ENCODE measurements at places on chromosomes 2 and 18.
A peak's percentile ranks its signal among the peaks of the same experiment; 100 is the strongest.

- no peak for DNase-seq
Measured at GRCh38 chr18:45562567-45563479, 52.5 kb upstream of the SLC14A2 start.

DNA sequence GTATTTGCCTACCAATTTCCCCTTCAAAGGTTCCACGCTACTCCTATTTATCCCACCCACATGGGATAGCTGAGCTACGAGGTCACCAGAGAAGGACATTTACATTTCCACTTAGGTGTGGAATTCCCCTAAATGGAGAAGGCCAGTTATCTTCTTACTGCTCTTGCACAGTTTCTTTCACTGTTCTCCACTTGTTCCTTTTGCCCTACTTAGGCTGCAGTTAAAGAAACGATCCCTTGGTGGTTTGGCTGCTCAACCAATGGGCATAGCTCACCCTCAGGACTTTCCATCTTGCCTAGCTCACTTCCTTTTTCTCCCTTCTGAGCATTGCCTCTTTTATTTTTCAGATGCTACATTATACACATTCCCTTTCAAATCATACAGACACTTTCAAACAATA is 11.2 kb upstream of the NABP1 start:
- peak; percentile 82 for DNase-seq

- no peak for DNase-seq
Measured at GRCh38 chr2:64214281-64215115, 70.3 kb upstream of the PELI1 start.

GRCh38 chr2:157259386-157259785 is 1.9 kb downstream of the GALNT5 start:
- no peak for DNase-seq

DNA sequence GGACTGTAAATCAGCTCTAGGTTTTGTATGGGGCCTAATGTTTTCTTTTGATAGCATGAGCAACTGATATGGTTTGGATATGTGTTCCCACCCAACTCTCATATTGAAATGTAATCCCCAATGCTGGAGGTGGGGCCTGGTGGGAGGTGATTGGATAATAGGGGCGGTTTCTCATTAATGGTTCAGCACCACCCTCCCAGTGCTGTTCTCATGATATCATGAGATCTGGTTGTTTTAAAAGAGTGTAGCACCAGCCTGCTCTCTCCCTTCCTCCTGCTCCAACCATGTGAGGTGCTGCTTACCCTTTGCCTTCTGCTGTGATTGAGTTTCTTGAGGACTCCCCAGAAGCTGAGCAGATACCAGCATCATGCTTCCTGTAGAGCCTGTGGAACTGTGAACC is 140.2 kb upstream of the SKOR2 start:
- DNase-seq = no peak

- peak; percentile 87 for DNase-seq
Measured at GRCh38 chr2:231611273-231612108, 18.8 kb downstream of the TEX44 start.

- DNase-seq = peak; percentile 48
Measured at GRCh38 chr18:49899657-49900330, 86.5 kb upstream of the ACAA2 start.

GRCh38 chr18:2150566-2150965 is 420.7 kb downstream of the METTL4 start:
- no peak for DNase-seq

DNA sequence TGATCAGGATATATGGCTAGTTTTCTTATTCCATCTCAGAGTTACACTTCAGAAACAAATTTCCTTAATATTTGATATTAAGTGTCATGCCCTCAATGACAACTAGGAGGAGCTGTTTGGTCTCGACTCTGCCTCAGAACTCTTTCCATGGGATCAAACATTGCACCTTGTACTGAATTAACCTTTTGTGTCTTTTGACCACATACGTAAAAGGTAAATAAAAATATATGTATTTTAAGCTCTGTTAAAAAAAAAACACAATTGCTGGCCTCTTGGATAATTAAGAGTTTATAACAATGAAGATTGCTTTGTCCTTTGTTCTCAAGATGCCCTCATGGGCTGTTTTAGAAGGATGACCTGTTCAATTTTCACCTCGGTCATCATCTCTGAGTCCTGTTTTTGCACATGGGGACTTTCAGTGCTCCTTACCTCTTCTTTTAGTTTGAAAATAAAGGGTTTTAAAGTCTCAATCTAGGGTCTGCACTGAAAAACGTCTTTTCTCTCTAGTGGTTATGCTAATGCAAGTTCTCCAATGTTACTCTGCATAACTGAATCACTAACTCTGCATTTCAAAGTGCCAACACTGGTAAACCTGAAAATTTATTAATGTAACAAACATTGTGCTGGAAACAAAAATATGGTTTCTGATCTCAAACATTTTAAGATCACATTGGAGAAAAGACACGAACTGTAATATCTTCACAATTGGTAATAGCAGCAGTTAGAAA is 18.8 kb upstream of the FN1 start:
- peak; percentile 40 for DNase-seq

- DNase-seq = peak; percentile 60
Measured at GRCh38 chr18:48629730-48630324, 91.0 kb downstream of the CTIF start.

DNA sequence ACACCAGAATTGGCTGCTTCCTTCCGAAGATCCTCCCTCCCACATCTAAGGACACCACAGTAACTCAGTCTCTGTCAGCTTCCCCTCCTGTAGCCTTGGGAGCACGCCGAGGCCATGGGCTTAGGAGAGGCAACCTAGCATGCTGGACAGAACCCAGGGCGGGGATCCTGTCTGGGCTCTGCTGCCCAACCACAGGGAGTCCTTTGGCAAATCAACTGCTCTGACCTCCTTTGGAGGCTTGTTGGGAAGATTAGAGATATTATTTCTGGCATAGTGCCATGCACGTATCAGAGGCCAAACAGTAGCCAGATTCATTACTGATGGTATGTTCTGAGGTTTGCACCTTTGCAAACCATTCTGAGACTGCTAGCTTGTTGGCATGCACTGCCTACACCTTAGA is 262.7 kb upstream of the EPAS1 start:
- no peak for DNase-seq

DNA sequence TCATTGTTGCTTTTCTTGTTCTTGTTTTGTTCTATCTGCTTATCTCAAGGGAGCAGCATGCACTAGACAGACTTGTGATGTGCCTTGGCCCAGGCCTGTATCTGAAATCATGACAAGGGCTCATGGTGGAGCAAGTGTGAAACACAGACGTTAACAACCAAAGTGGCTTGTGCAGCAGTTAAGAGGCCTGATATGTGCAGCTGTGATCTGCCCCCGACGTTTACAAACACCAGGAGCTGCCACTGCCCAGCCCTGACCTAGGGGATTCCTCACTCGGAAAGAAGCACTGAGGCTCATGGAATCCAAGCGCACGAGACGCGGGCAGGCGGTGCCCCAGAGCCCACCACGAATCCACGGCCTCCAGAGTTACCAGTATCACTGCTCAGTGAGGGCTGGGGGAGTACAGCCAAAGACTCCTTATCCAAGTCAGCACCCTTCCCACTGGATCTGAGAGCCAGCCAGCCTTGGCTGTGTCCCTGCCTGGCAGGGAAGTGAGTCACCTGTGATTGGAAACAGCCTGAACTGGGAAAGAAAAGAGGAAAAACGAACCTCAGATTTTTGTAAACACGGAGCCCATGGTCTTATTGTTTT is 62.3 kb upstream of the SNTG2 start:
- DNase-seq = no peak

GRCh38 chr18:44960580-44960979 is 279.9 kb downstream of the SETBP1 start:
- DNase-seq = no peak

- no peak for DNase-seq
Measured at GRCh38 chr2:191369034-191369433, 123.8 kb downstream of the MYO1B start.

GRCh38 chr2:128408349-128409305 is 90.0 kb upstream of the HS6ST1 start:
- no peak for DNase-seq

DNA sequence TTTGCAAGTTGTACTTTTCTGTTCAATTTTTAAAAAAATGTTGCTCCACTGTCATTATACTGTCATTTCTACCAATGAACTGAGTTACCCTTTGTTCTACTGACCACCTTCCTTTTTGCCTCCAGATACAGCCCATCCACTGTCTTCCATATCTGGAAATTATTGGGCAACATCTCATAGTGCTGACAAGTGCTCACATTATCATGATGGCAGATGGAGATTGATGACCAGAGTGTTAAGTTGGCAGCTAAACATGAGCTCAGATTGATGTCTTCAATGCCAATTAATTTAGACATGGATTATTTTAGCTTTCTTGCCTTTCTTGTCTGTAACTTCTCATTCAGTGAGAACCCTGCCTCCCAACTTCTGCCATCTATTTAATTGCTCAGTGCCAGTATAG is 76.6 kb downstream of the KIAA1328 start:
- no peak for DNase-seq

DNA sequence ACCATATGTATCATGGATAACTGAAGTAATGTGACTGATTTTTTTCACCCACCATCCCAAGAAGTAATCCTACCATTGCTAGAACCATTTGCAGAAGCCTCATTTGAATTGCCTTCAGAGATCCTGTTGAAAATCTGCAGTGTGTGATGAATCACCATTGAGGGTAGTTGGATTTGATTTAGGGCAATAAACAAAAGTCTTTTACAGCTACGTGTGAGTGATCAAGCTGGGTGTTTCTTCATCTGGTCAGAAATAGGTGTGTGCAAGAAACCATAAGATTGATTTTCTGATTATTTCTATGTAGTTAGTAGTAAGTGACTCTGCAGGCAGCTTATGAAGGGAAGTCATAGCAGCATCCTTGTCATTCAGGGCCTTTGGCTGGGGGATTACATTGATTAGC is 159.6 kb downstream of the MGAT5 start:
- no peak for DNase-seq

DNA sequence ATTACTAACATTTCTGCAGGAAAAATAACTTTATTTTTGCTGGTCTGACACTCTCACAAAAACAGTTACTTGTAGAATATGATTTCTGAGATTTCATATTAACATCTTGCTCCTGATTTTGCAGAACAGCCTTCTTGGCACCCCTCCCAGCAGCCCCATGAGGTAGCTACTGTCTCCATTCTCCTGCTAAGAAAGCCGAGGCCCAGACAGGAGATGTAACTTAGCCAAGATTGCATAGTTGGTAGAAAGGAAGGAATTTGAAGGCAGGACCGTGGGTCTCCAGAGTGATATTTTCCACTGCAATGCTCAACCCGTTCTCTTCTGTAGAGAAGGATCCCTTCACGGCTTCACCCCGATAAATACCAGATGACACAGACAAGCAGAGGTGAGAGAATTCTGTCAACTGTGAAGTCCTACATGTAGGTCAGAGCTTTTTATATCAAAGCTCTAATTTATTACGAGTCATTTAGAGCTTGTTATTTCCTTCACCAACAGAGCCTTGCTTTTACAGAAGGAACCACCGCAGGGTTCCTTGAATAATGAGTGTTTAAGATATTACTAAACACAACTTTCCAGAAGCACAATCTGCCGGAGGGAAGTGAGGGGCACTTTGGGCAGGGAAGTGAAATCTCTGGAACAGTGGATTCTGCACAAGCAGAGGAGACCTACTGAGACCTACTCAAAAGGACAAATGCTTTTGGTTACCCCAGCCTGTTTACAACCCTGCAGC is 48.0 kb upstream of the MYCN start:
- no peak for DNase-seq
